Inflammatory macrophage treated with lipopolysaccharide for 1 hour (primary cell): ENCODE measurements at places on chromosomes 2 and 18.

DNA sequence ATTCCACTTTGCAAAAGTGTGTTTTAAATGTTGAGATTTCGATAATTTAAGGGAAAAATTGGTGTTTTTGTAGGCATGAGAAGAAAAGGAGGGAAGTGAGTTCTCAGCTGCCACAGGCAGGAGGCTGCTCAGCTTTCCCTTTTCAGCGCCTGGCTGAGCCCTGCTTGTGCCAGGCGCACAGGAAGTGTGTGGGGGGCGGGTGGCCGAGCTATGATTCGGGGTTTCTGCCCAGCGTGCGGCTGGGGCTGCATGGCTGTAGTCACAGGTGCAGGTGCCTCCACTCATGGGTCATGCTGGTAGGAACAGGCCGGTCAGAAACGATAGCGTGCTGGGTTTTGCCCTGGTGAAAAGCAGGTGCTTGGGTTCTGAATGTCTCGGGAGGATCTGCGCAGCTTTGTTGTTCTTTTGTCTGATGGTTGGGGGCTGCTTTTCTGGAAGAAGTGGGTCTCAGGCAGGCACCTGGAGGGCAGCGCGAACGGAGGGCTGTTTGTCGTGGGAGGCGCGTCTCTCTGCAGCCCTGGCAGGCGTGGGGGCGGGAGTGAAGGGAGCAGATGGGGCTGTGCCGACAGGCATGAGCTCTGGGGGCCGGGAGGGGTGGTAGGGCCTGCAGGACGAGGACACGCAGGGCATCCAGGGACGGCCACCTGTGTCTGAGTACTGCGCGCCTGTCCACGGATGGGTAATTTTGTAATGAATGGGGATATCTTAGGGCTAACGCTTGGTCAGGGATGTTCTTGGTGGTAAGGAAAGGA lies 2.1 kb downstream of the KCNG2 start:
- DNase-seq = peak; percentile 46

GRCh38 chr2:44362207-44363015 lies 664 bp downstream of the CAMKMT start:
- DNase-seq = peak; percentile 29

- no peak for DNase-seq
Measured at GRCh38 chr18:8930990-8931616, 171.4 kb upstream of the NDUFV2 start.

DNA sequence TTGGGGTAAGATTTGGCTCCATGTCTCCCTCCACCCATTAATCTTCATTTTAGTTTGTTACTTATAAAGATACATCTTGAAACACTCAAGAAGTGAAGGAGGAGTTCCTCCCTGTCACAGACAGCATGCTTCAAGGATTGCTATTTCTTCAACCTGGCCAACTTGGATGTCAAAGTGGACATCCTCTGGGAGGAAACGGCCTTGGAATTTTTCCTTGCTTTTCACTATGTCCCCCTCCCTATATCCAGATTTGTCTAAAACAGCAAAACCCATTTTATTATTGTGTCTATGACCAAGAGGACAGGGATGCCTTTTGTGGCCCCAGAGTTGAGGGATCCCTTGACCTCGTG lies 242.9 kb downstream of the LPIN1 start:
- DNase-seq = no peak

GRCh38 chr2:170247882-170248393 lies 70.0 kb downstream of the MYO3B start:
- DNase-seq = no peak

GRCh38 chr18:11020877-11021414 lies 128.4 kb downstream of the PIEZO2 start:
- no peak for DNase-seq

DNA sequence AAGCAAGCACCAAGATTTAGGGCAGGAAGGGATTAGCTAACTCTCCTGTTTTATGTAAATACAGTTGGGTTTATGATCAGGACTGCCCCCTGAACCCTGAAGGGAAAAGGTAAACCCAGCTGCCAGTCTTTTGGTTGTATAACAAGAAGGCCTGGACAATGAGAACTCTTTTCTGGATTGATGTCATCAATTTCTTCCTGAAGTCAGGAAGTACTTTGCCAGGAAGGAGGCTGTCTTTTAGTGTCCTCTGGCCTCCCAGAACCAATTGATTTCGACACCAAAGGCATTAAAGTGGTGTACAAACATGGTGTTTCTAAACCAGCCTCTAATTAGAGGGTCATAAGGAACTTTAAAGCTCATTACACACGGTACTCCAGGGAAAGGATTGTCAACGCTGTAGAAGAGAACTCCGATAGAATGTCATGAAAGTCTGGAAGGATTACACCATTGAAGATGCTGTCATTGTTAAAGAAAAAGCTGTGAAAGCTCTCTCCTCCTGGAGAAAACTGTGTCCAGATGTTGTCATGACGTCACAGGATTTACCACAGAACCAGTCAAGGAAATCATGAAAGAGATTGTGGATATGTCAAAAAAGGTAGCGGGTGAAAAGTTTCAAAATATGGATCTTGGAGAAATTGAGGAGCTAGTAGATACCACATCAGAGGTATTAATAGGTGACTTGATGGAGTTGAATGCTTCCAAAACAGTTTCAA lies 78.8 kb downstream of the ANKRD12 start:
- DNase-seq = no peak

GRCh38 chr2:153864022-153864421 lies 7.7 kb upstream of the GALNT13 start:
- DNase-seq = no peak

DNA sequence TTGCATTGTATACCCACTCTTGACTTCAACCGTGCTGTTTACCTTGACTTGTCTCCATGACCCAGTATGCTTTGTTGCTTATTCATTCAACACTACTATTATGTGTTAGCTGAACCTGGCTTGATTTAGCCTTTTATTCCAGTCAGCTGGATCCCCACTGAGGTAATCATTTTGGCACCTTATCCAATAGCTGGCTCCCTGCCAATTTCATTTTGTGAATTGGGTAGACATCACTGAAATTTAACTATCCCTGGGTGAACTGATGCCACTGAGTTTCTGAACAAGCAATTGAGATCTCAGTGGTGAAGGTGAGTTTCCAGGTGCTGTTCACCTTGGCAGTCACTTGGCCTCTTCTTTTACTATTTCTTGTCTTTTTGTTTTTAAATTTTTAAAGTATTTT lies 584.3 kb downstream of the ADCYAP1 start:
- no peak for DNase-seq

GRCh38 chr2:26465981-26466471 lies 11.9 kb downstream of the OTOF start:
- DNase-seq = no peak

- no peak for DNase-seq
Measured at GRCh38 chr2:227576812-227577211, 21.9 kb upstream of the SCYGR2 start.

DNA sequence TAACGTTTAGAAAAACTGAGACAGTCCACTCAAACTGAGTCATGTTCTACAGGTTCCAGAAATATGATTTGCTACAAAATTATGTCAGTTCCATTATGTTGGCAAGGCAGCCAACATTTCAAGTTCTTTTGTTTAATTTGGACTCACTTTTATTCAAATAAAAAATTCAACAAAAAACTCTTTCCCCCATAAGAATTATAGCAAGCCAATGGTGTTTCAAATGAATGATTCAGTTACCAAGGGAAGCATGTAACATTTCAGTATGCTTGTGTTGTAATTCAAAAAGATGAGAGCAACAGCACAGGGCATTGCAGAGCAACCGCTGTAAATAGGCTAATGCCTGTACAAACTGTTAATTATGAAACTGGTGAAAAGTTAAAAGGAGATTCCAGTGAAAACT lies 140.8 kb downstream of the FIGN start:
- no peak for DNase-seq

DNA sequence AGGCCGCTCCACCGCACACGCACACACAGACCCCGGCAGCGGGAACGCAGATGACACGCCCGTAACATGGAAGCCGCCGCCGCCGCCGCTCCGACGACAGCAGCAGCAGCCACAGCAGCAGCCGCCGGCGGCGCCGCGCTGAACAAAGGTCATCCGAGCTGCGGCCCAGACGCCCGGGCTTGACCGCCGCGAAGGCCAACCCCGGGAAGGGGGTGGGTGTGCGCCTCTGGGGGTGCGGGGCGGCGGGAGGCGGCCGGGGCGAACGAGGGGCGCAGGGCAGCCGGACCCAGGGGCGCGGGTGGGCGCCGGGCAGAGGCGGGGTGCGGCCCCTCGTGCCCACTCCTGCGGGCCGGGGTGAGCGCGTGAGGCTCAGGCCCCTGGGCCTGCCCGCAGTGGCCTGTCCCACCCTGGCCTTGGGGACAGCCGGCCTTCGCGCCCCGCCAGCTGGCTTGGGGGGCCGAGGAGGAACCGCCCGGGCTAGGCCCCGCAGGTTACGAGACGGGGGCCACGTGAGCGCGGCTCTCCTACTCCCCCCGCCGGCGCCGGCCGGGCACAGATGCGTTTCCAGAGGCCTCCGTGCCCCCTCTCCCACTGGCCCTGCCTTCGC lies 1.0 kb upstream of the ZNF532 start:
- no peak for DNase-seq

DNA sequence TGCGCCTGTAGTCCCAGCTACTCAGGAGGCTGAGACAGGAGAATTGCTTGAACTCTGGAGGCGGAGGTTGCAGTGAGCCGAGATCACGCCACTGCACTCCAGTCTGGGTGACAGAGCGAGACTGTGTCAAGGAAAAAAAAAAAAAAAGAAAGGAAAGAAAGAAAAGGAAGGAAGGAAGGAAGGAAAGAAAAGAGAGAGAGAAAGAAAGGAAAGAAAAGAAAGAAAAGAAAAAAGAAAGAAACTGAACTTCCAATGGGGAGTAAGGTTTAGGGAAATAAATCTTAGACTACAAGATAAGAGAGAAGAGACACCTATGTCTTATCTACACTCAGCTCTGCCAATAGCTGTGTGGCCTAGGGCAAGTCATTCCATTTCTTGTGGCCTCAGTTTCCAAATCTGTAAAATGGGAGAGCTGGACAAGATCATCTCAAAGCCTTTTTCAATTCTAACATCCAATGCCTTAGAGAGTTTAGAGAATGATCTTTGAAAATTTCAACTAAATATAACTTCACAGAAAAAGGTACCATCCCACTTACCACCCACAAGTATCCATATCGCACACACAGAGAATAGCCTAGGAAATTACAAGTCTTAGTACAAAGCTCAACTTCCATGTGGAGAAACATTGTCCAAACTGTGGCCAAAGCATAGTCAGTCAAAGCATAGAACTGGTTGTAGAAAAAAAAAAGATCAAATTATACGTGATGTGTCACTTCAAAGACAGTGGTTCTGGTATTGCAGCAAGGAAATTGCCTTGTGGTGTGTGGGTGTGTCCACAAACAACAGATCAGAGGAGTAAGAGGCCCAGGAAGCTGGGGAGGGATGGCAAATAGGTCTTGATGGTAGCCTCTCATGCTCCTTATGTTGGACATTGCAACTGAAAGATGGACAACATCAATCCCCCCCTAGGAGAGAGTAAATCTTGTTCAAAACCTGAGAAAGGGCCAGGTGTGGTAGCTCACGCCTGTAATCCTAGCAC lies 42.4 kb downstream of the SLC14A2 start:
- peak; percentile 64 for DNase-seq

GRCh38 chr2:24363301-24363700 lies 3.0 kb upstream of the ITSN2 start:
- DNase-seq = peak; percentile 58

GRCh38 chr2:234869164-234869563 lies 82.7 kb upstream of the SH3BP4 start:
- no peak for DNase-seq

GRCh38 chr2:206713746-206714145 lies 4.5 kb downstream of the DYTN start:
- DNase-seq = peak; percentile 53

- DNase-seq = no peak
Measured at GRCh38 chr2:18487106-18487913, 73.1 kb downstream of the RDH14 start.

DNA sequence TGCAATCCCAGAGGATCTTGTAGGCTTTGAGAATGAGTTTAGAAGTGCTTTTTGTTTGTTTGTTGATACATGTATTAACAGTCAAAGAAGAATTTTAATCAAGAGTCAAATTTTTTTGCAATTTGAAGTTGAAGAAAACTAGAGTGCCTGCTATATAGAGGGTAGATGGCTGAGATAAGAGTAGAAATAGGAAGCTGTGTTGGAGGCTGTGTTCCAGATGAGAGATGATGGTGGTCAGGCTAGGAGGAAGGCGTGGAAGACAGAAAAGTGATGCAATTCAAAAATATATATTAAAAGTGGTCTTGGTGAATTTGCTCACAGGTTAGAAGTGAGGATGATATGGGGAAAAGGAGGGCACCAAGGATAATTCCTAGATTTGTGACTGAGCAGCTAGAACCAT lies 978.3 kb downstream of the BCL11A start:
- DNase-seq = no peak

DNA sequence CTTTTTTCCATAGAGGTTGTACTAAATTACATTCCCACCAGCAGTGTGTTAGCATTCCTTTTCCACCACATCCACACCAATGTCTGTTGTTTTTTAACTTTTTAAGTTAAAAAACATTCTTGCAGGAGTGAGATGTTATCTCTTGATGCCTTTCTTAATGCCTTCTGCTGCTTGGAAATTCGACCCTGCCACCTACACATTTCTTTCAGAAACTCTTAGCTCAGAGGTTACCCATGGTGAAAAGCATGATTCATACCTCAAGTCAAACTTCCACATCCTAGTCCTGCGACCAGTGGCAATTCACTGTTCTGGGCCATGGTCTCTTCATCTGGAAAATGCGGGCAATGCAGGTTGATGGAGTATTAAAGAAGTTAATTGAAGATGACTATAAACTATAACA lies 12.7 kb upstream of the HNMT start:
- DNase-seq = peak; percentile 90
